ENCODE measurements at places on chromosomes 4 and X.

DNA sequence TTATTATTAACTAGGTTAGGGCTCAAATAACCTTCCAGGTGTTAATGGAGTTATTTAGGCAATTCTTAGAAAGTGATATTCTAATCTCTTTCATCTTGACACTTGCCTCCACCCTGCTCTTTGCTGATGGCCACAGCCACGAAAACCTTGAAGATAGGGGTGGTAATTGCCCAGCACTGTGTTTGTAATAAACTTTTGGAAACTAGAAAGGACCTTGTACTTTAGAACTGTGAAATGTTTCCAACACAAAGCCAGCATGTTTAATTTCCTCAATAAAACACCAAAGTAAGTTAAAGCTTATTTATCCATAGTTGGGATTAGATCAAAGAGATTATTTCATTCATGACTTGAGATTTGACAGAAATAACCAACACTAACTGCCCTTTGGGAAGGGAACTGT, 78.3 kb downstream of the MAOA start:
- no peak for DNase-seq

GRCh38 chrX:80216086-80216485, 201.5 kb downstream of the TBX22 start:
- DNase-seq = peak; percentile 14

- peak; percentile 47 for DNase-seq
These were observed 14.9 kb upstream of the PORCN start for GRCh38 chrX:48493890-48494364.

DNA sequence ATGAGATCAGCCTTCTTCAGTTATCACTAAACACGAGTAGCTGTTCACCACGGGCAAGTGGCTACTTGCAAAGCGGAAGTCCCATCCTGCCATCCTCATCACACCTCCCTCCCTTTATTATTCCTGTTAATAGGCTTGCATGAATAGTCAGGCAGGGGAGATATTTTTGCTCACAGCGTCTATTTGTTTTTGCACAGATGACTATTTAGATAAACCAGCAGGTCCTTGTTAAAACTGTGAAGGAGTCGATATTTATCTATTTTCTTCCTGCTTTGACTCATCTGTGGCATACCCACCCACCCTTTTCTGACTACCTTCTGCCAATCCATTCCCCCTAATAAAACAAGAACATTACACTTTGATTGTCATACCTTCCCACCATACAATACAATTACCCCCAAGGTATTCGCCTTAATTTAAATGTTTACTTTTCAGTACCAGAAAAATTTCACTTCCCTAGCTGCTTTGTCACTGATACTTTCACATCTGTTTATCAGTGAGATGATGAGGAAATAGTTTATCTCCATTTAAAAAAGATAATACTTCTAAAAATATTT, 96.6 kb upstream of the BANK1 start:
- no peak for DNase-seq

DNA sequence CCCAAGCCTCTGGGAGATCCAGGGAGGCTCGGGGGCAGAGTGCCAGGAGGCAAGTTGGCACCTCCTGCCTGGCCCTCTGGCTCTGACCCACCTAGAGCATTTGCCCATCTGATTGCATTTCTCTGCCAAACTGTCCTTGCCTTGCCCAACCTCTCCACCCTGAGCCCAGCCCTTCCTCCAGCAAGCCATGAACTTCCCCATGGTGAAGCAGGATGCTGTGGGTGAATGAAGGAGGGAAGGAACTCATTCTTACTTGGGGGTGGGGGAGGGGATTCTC, 9.3 kb upstream of the CNGA2 start:
- no peak for DNase-seq

DNA sequence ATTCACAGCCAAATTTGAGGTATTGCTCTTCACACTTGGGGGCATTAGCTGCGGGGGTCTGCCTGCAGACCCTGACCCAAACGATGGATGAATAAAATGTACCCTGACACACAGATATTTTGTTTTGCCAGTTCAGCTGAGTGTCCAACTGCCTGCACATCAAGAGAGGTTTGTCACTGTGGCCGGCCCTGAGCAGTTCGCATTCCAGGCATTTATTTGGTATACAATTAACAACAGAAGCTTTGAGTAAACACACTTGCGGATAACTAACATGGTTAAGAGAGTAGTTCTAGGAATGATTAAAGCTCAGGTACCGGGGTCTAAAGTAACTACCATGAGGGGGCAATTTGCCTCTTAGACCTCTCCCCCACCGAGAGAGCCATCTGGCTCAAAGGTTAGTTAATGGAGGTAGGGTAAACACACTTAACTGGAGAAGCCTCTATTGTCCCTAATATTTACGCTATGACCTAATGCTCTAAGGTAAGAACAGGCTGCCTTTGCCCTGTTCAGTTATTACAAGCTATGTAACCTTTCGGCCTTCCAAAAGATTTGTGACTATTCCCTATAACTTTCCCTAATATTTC, 162.0 kb downstream of the SNCA start:
- no peak for DNase-seq

DNA sequence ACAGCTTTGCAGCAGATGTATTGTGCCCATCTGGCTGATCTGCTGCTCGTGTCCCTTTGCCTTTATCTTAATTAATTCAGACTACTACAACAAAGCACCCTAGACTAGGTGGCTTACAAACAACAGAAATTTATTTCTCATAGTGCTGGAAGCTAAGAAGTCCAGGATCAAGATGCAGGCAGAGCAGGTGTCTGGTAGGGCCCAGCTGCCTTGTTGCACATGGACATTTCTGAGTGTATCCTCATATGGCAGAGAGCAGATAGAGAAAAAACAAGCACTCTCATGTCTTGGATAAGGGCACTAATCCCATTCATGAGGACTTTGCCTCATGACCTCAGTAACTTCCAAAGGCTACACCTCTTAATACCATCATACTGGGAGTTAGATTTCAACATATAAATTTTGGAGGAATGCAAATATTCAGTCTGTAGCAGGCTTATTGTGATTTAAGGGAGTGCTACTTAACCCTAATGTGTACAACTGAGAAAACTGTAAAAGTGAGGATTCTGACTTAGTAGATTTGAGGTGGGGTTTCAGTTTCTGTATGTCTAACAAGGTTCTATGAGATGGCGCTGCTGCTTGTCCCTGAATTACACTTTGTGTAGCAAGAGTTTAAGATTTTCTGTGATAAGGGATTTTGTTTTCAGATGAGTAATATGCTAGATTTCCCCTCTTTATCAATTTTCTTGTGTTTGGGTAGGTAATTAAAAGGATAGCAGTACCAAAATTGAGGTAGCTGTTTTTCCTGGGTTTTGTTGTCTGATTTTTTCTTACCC, 473.2 kb upstream of the TECRL start:
- no peak for DNase-seq

GRCh38 chr4:182339221-182339641, 96.0 kb downstream of the TENM3 start:
- DNase-seq = peak; percentile 60

DNA sequence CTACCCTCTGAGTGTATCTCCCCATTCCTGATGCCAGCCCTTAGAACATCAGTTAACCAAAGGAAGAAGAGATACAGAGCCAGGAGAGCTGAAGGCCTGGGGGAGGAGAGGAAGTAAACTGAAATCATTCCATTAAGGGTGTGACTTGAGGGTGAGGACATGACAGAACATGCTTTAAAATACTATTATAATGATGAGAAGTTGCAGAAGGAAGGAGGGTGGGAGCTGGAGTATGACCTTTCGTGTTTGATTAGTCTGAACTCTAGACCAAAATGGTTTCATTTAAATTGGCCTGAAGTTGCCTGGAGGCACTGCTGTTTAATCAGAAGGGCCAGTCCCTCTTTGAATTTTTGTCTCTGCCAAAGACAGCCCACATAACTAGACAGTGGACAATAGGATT, 11.4 kb downstream of the INTS6L start:
- no peak for DNase-seq

DNA sequence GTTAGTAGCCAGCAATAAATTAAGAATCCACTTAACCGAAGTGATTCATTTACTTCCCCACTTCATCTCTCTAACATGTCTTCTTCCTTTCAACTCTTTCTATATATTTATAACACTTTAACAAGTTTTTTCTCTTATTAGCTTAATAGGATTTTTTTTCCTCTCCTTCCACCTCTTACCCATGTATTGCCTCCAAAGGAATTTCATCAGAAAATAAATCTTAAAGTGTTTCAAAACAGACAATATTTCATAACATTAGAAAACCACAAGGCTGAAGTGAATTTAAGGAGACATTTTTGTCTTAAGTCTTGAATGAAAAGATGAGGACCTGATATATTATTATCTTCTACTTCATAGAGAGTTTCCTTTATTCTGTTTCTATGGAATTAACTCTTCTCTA, 101.5 kb downstream of the PDGFC start:
- DNase-seq = peak; percentile 67

DNA sequence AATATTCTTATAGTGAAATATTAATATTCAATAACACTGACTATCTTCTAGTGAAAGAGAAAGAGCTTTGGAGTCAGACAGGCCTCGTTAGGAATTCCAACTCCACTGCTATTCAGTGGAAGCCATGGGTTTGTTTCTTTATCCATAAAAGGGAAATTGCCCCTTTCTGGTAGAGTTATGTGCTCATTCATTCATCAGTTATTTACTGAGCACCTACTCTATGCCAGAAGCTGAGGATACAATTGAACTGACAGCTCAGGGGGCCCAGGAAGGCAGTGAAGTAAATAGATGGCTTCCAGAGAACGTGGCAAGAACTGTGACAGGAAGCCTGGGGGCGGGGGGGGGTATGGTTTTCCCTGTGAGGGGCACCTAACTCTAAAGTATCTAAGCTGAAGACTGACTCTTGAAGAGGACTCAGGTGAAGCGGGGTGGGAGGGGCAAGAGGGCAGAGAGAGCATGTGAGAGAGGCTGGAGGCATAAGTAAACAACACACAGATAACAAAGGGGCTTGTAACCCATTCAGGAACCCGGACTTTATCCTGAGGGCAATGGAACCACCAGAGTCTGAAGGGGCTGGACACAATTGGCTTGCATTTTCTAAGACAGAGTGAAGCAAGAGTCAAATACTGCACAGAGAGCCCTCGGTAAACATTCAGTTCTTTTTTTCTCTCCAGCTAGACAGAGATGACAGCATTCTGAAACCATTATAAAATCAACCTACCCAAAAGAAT, 20.3 kb downstream of the ANXA5 start:
- no peak for DNase-seq

GRCh38 chrX:13717700-13718472, 16.5 kb downstream of the TRAPPC2 start:
- peak; percentile 52 for DNase-seq

DNA sequence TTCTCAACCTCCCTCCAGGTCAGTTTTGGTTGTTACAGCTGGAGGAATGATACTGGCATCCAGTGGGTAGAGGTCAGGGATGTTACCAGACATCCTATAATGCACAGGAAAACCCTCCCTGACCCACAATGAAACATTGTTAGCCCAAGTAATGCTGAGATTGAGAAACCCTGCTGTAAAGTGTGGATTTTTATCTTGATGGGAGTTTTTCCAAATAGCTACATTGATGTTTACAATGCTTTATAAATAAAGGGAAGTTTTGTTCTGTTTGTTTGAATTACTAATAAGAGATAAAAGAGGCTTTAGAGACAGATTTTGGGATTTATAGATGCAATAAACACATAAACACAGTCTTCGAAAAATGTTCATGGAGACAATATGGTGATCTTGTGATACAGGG, 194.0 kb upstream of the NUDT6 start:
- peak; percentile 72 for DNase-seq

GRCh38 chr4:135605076-135605475, 1403.5 kb upstream of the PABPC4L start:
- DNase-seq = no peak

DNA sequence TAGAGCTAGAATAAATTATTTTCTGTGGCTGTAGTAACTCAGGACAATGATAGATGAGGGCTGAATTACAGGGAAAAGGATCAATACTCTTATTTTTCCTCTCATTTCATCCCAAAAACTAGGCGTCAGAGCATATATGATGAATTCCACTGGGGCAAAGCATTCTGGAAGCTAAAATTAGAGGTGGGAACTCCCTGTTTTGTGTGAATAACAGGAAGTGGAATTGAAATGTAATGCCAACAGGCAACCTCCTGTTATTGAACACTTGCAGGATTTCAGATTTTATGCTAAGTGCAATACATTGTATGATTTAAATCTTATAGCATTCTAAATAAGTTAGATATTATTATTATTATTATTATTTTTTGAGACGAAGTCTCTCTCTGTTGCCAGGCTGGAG, 20.9 kb downstream of the HSD17B11 start:
- DNase-seq = no peak

- no peak for DNase-seq
These were observed 34.1 kb downstream of the CNKSR2 start for GRCh38 chrX:21408307-21408706.

DNA sequence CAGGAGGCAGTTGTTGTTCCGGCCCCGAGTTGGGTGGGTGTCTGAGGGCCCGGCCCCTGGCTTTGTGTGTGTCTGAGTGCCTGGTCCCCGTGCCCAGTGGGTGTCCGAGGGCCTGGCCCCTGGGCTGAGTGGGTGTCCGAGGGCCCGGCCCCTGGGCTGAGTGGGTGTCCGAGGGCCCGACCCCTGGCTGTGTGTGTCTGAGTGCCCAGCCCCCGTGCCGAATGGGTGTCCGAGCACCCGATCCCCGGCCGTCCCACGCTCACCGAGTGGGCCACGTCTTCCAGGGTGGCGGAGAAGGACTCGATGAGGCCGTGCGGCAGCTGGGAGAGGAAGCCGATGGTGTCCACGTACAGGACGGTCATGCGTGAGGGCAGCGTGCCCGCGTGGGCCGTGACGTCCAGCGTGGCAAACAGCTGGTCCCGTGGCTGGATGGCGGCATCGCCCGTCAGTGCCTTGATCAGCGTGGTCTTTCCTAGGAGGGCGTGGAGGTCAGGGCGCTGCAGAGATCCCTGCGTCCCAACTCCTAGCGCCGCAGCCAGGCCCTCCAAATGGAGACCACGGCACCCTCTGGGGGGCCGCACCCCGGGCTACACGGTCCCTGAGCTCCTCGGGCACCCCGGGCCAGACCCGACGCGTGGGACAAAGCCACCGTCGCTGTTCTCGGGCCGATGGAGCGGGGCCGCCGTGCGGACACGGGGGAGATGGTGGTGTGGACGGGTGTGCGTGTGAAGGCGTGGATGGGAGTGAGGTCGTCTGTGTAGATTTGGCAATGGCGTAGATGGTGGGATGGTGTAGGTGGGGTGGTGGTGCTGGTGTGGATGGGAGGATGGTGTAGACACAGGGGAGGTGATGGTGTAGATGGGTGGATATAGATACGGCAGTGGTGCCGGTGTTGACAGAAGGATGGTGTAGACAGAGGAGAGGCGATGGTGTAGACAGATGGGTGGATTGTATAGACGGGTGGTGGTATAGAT, 7.2 kb downstream of the GTPBP6 start:
- DNase-seq = no peak

DNA sequence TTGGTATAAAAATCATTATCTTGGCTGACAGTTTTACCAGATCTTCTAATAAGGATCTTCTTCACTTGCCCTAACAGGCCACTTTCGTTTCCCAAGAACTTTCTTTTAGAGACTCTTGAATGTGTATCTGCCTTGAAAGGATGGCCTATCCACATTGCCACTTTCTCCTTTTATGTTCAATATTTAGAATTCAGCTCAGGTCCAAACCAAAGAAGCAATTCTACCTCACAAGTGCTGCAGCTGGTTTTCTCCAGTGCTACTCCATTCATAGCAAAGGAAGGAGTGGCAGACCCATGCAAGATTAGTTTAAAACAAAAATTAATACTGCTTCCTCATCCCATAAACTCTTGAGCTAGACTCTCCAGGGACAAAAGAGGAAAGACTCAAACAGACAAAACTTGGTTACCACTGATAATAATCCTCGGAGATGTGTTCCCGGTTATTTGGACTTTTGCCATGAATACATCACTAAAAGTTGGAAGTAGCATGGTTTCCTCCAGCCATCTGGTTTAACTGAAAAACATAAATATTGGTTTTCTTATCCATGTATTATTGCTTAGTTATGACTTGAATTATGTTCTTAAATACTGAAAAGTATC, 401.8 kb downstream of the PABPC4L start:
- DNase-seq = no peak

Measured in iris pigment epithelial cell (primary cell).